ENCODE measurements at places on chromosomes 3 and 15.

GRCh38 chr15:85444122-85444745 is 63.8 kb downstream of the AKAP13 start:
- no peak for DNase-seq

DNA sequence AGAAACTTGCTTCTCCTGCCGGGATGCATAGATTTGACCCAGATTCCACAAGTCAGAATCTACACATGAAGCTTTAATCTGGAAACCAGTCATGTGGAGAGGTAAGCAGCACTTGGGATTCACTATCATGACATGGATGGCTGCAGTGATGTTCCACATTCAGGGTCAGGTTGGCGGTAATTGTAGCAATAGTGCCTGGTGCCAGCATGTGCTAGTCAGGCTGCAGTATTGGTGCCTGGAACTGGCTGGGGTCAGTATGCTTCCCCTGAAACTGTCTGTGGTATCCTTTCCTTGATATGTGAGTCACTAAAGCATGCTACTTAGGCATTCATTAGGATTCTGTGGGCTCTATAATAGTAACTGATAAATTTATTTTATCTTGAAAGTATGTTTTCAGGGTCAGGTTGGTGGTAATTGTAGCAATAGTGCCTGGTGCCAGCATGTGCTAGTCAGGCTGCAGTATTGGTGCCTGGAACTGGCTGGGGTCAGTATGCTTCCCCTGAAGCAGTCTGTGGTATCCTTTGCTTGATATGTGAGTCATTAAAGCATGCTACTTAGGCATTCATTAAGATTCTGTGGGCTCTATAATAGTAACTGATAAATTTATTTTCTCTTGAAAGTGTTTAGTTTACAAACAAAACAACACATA is 1439.2 kb downstream of the ZPLD1 start:
- DNase-seq: no peak

- no peak for DNase-seq
These were observed 21.9 kb upstream of the NR1I2 start for GRCh38 chr3:119759962-119760361.

DNA sequence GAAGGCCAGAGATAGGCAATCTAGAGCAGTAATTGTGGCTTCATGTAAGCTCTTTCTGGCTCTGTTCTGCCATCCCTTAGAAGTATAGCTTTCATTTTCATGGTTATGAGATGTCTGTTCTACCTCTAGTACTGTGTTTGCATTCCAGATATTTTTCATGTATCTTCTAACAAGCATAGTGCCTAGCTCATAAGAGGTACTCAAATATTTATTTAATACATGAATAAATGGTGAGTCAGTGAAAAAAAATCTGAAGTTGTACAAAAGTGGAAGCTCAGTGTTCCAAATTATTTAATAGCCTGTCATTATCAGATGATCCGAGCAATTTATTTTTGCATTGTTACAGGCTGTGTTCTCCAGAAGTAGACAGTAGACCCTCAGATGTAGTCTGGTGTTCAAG is 64.3 kb downstream of the OXSM start:
- DNase-seq: no peak

DNA sequence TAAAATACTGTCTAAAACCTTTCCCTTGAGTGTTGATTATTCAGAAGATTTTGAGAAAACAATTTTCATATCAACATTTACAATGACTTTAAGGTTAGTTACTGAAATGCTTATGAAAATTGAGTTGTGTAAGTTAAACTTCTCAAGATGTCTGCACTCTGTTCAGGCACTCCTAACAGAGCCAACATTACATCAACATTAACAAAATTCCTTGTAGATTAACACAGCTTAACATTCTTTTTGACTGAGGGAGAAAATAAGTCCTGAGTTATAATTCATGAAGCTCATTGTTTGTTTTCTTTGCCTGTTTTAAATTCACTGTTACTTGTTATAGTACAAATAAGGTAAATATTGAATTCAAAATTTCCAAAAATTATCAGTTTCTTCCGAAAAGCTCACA is 9.0 kb downstream of the ACKR4 start:
- DNase-seq: no peak

DNA sequence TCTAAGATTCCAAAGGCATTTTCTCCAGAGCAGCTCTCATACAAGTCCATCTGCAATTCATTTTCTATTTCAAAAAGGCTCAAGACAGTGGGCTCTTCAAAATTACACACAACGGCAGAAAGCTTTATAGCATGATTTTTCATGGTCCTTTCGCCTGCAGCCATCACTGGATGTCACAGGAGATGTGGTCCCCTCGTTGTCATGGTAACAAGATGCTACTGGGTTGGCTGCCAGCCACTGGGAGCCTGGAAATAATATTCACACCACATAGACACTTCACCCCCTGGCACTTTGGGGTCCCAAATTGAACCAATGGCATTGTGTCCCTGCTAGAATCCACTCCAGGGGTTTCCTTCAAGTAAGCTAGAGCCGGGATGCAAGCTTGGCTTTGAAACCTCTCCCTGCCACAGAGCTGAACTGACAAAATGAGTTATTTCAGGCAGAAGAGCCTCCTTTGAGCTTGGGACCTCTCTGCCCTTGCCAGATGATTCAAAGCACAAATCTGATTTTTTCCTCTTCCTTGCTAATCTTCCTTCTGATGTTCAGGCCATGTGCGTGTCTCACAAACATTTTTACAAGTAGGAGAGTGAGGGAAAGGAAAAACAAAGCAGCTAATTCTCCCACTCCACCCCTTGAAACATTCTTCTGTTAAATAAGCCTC is 512.6 kb upstream of the ADAMTS9 start:
- DNase-seq: no peak

GRCh38 chr15:64503640-64504039 is 43.3 kb downstream of the ZNF609 start:
- DNase-seq: no peak

GRCh38 chr15:42344763-42345162 is 14.5 kb upstream of the CAPN3 start:
- DNase-seq: no peak

DNA sequence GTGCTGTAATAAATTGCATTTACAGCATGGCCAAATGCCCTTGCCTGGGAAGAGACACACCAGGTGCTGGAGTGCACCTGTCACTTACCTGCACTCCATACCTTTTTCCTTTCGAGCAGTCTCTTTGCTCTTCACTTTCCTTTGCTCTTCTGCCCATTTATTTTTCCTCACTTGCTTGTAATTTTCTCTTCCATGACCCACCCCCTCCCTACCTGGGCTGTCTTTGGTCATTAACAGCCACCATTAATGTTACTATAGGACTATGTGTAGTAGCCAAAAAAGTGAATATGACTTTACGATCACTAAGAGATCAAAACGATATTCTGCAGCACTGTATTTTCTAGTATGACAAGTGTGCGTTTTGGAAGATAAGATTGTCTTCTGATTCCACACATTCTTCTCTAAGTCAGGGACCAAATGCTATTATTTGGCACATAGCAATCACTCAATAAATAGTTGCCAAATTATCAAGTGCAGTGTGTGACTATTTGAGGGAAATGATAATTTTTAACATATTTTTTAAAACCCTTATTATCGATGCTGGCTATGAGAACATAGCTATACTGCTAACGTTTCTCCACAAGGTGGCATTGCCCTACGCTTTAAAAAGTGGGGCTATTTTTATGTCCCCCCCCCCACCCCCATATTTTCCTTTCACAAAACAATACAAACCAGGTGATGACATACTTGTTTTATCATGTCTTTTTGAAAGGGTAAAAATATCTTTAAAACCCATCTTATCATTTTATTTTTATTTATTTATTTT is 114.4 kb downstream of the GHSR start:
- DNase-seq: no peak

- no peak for DNase-seq
These were observed 117.8 kb upstream of the MNS1 start for GRCh38 chr15:56582785-56583184.

GRCh38 chr15:50415752-50416404 is 8.3 kb upstream of the USP8 start:
- DNase-seq: no peak

GRCh38 chr3:81742581-81742980 is 18.9 kb downstream of the GBE1 start:
- DNase-seq: no peak

DNA sequence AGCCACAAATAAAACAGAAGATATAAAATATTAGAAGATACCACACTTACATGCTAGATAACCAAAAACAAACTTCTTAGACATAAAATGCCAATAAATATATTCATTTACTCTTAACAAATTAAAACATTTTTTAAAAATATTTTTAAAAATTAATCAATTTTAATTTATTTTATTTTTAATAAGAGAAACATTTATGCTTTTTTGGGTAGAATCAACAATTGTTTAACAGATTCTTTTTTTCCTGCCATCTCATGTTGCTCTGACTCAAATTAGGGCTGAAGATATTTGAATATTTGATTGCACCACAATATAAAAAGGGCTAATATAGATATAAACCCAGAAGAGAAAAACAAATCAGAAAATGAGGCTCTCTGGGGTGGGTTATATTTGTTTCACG is 172.6 kb downstream of the GOLGA6L6 start:
- no peak for DNase-seq

DNA sequence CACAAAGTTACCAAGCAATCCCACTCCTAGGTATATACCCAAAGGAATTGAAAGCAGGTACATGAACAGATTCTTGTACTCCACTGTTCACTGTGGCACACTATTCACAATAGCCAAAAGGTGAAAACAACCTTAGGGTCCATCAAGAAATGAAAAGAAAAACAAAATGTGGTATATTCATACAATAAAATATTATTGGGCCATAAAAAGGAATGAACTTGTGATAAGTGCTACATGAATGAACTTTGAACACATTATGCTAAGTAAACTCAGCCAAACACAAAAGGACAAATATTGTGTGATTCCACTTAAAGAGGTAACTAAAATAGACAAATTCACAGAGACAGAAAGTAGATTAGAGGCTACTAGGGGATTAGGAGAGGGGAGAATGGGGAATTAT is 55.2 kb upstream of the IMPG2 start:
- DNase-seq: no peak

DNA sequence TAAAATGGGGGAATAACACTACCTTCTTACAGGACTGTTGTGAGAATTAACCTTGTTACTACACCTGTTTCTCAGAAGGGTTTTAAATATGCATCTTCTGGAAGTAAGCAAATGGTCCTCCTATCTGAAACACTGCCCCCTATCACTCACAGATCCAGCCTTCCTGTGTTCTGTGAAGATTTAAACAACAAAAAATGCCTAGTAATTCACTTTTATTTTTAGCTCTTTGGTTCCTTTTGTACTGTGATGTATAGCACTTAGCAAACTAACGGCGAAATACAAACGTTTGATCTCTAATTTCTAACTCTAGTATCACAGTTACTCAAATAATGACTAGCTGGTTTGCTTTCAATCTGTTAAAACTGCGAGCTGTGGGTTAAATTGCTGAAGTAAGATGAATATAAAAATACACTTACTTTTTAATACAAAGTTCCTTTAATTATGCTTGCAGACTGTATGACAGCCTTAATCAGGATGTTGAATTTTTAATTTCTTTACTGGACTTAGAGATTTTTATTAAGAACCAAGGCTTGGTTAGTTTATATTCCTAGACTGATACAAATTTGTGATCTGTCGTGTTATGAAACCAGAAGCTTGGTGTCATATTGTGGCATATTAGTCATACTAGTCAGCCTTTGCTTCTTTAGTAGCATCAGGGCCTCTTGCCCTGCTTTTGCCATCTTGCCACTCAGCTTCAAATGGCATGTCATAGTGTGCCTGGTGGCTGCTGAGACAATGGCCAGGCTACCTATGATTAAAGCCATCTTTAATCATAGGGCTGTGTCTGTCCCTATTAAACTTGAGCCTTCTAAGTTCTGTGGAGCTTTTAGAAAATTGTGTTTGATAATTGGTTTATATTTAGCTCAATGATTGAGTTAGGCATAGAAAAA is 9.2 kb downstream of the EIF3J start:
- DNase-seq: no peak

GRCh38 chr3:177830411-177830849 is 633.1 kb upstream of the TBL1XR1 start:
- DNase-seq: no peak

DNA sequence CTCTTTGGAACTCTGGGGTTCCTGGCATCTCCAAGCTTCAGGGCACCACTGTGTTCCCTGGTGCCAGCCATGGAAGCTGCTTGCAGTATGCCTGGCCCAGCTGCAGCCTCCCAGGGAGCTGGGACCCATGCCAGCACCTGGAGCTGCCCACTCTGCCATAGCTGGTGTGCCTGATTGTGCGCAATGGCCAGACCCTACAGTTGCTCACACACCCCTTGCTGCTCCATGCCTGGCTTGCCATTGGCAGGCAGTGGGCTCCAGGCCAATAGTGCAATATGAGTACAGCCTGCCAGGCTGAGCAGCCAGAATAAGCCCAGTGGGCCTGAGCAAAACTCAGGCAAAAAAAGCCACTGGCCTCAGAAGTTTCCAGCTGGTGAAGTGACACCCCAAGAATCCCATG is 43.8 kb upstream of the LRRFIP2 start:
- no peak for DNase-seq

DNA sequence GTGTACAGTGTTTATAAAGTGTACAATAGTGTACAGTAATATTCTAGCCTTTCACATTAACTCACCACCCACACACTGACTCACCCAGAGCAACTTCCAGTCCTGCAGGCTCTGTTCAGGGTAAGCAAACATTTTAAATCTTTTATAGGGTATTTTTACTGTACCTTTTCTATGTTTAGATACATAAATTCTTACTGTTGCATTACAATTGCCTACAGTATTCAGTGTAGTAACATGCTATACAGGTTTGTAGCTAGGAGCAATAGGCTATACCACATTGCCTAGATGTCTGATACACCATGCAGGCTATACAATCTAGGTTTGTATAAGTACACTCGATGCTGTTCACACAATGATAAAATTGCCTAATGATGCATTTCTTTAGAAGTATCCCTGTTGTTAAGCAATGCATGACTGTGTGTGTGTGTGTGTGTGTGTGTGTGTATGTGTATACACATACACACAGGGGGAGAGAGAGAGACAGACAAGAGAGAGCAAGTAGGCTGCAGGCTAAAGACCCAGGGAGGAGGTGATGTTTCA is 72.5 kb upstream of the PRR23C start:
- peak; percentile 58 for DNase-seq

DNA sequence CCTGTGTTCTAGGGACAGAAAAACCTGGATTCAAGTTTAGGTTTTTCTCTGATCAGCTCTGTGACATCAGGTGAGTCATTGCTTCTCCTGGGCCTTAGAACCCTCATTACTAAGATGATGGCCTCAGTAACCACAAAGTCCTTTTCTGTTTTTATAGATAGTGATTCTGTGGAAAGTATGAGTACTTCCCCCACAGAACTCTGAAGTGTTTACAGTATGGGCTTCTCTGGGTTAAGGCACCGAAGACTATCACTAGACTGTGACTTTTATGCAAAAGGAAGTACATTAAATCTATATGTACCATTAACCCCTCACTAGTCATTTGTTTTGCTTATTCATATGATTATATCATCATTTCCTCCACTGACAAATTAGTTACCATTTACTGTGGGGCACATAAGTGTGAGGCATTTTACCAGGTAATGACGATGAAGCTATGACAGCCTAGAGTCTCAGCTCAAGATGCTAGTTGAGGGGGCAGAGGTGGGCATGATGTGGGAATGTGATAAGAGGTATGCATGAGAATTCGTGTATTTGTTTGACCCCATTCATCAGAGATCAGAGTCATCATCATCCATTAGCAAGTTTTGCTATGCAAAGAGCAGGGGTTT is 15.0 kb upstream of the RORA start:
- DNase-seq: no peak

- no peak for DNase-seq
These were observed at the start of gene STX19 for GRCh38 chr3:94028093-94028837. TSS of gene STX19 (minus strand) at chr3:94028597. CDS start at chr3:94015269, 13,328 bp downstream.

GRCh38 chr3:52231502-52232278 is 6.2 kb upstream of the TLR9 start:
- DNase-seq: peak; percentile 86

- DNase-seq: no peak
These were observed 20.7 kb upstream of the SLC28A1 start for GRCh38 chr15:84863565-84864443.
